ENCODE measurements at places on chromosomes 12 and 14.

DNA sequence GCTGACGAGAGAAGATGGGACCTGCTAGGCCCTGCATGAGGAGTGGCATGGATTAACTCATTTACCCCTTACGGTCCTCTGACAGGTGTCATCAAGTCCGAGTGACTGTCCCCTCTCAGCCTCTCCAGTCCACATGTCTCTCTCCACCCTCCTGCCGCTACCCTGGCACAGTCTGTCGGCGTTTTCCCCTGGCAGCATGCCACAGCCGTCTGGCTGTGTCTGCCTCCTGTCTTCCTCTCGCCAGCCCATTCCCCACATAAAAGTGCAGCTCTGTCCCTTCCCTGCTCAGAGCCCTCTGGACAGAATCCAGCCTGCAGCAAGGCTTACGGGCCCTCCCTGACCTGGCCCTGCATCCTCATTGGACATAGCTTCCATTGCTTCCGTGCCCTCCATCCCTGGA, 45.6 kb downstream of the UBE3B start:
- no peak for DNase-seq

DNA sequence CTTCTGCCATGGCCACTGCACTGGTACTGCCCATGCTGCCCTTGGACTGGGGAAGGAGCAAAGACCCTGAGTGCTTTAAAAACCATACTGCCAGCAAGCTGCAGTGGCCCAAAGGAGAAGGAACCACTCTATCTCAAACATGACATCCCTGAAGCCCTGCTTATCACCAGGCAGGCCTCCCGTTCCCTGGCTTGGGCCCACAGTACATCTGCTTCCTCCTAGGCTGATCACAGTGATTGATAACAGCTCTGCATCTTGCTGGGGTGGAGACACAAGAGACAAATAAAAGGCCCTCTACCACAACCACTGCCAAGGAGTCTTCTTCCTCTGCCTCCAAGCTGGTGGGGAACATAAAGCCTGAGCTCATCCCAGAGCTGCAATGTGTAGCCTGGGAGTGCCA, 567.5 kb downstream of the TRHDE start:
- DNase-seq, result no peak

DNA sequence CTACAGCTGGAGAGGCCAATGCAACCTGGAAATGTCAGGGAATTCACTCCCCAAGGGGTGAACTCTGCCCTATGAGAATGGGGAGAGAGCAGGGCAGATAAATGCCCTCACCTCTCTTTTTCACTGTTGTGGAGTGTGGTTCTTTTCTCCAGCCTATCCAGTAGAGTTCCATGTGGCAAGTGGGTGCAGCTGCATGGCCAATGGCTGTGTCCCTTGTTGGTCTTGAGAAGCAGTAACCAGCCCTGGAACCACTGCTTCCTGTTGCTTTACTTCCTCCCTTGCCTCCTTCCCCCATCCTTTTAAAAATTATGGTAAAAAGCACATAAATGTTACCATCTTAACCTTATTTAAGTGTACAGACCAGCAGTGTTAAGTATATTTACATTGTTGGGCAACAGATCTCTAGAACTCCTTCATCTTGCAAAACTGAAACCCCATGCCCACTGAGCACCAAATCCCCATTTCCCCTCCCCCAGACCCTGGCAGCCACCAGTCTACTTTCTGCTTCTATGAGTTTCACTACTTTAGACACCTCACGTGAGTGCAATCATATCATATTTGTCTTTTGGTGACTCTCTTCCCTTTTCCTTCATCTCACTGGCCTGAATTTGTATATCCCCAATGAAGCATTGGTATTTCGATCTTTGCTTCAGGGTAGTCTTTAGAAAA, 77.0 kb upstream of the GRIP1 start:
- no peak for DNase-seq

DNA sequence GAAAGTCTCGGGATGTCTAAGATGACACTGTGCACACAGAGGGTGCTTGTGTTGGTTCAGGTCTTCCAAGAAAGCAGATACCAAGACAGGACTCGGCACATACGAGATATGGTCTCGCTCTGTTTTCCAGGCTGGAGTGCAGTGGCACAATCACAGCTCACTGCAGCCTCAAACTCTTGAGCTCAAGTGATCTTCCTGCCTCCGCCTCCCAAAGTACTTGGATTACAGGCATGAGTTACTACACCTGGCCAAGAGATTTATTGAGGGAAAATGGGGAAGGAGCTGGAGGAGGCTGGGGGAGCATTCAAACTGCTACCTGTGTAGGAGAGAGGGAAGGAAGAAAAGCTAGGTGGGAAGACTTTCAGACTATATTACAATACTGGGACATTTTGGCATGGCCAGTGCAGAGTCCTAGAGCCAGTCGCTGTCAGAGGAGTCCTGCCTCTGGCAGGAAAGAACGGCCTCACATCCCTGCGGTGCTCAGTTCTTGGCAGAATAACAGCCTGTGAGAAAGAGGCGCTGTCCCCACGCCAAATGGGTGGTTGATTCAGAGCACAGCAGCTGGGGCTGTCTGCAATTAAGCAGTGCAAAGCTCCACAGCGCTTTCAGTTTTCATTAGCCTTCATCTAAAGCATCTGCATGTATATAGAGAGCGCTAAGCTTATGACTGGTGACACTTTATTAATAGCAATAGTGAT, 18.3 kb downstream of the SLC17A8 start:
- DNase-seq, result peak; percentile 36

GRCh38 chr12:45688183-45688582, 41.3 kb upstream of the ARID2 start:
- no peak for DNase-seq

- DNase-seq, result no peak
Measured at GRCh38 chr14:90676912-90677311, 139.3 kb downstream of the TTC7B start.

DNA sequence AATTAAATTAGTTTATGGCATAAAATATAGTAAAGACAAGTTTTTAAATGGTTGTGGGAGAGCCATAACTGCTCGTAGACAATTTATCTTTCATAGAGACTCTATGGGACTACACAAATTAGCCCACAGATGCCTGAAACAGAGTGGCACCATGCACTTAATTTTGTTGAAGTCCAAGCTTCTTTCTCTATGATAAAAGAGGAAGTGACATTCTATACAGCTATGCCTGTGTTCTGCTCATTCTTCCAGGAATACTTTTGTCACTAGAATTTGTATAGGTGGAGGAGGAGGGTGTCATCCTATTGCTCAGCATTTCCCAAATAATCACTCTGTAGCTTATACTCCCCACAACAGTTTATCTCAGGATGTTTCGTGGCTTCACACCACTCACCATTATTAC, 43.7 kb upstream of the KICS2 start:
- no peak for DNase-seq
